ENCODE measurements at places on chromosomes 4 and X.

- no peak for DNase-seq
Observed at GRCh38 chr4:684623-685327, 4.2 kb downstream of the SLC49A3 start.

GRCh38 chr4:3229964-3230363 is 19.0 kb upstream of the MSANTD1 start:
- DNase-seq, result no peak

DNA sequence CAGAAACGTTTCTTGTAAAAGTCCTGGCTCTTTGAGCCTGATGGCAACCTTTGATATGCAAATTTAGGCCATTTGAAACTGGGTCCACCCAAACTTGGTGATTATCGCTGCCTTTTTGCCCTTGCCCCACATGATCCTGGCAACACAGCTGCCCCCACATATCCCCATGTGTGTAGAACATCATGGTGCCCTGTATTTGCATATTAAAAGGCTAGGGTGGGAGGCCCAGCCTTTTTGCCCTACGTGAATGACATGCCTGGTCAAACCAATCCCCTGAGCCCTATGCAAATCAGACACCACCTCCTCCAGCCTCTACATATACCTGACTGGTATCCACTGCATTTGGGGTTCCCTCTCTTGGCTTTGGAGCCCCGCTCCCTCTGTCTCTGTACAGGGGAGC is 202.4 kb downstream of the MAB21L2 start:
- DNase-seq, result no peak

DNA sequence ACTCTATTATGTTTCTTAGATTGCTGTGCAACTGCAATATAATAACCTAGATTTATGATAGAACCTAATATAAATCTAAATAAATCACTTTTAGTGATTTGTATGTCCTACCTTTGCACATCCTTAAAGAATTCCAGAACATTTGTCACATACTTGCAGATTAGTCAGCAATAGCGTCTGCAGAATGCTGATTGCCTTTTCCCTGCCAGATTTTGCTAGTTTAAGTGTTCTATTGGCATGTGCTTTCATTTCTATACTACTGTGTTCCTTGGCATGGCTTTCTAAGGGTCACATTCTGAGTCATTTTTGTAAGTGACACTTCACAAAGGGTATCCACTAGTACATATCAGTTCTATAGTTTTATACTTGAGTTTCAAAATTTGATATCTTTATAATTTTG is 303.1 kb upstream of the GIMD1 start:
- DNase-seq, result no peak

GRCh38 chr4:10040049-10040892 is 19.0 kb upstream of the SLC2A9 start:
- no peak for DNase-seq
